CD4-positive, alpha-beta T cell treated with Interleukin-17A for 1 hour (primary cell): ENCODE measurements at places on chromosomes 12 and 14.
A peak's percentile ranks its signal among the peaks of the same experiment; 100 is the strongest.

DNA sequence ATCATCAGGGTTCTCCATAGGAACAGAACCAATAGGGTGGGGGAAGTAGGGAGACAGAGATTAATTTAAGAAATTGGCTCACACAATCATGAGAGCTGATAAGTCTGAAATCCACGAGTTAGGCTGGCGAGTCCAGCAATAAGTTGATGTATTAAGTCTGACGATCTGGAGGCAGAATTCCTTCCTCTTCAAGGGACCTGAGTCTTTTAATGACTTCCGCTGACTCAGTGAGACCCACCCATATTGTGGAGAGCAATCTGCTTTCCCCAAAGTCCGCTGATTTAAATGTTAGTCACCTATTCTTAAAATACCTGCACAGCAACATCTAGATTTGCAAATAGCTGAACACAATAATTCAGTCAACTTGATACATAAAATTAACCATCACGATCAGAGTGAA, 97.8 kb downstream of the SPTSSA start:
- no peak for DNase-seq

GRCh38 chr12:116547955-116548501, 11.2 kb upstream of the MAP1LC3B2 start:
- peak; percentile 9 for DNase-seq

DNA sequence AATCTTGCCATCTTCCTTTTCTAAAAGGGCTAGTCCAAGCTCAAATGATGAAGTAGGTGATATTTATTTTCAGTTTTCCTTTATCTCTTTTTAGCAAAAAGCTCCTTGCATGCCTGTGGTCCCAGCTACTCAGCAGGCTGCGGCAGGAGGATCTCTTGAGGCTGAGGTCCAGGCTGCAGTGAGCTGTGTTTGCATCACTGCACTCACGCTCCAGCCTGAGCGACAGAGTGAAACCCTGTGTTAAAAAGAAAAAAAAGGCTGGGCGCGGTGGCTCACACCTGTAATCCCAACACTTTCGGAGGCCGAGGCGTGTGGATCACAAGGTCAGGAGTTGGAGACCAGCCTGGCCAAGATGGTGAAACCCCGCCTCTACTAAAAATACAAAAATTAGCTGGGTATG, 5.0 kb downstream of the TMEM116 start:
- no peak for DNase-seq

DNA sequence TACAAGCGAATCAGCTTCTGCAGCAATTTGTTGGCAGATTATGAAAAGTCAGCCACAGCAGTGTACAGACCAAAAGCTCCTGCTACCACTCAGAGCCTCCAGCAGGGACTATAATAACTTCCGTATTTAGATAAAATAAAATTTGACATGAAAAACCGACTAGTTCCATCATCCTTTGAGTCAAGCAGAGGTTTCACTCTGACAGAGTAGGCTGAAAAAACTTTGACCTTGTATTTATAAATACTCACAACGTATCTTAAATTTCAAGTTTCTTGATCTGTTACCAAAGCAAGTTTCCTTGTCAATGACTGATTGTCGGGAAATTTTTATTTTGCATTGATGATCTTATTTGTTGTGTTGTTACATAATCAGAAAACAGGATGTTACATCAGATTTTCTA, 283.4 kb downstream of the DAD1 start:
- peak; percentile 16 for DNase-seq

DNA sequence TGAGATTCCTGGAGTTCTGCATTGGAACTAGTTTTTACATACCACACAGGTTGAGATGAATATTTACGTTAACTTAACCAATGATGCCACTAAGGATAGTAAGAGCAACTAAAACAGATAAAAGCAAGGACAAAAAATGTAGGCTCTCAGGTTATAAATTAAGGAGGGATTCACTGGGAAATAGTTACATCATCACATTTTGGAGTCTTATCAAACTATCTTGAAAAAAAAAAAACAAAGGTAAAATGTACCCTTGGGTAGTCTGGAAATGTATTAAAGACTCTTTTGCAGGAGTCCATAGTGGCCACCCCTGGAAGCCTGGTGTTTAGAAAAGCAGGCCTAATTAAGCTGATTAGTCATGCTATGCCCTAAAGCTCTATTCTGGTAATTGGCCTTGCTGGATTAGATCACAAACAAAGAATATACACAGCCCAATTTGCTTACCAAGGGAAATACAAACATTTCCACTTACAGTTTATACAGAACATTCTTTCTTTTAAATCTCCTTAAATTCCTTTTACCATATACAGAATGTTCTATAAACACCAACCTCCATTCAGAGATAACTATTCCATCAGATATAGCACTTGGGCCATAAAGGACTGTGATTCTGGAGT, 39.3 kb downstream of the SLC25A47 start:
- DNase-seq, result no peak

- no peak for DNase-seq
These were observed 290.3 kb downstream of the DPF3 start for GRCh38 chr14:72603639-72604038.

DNA sequence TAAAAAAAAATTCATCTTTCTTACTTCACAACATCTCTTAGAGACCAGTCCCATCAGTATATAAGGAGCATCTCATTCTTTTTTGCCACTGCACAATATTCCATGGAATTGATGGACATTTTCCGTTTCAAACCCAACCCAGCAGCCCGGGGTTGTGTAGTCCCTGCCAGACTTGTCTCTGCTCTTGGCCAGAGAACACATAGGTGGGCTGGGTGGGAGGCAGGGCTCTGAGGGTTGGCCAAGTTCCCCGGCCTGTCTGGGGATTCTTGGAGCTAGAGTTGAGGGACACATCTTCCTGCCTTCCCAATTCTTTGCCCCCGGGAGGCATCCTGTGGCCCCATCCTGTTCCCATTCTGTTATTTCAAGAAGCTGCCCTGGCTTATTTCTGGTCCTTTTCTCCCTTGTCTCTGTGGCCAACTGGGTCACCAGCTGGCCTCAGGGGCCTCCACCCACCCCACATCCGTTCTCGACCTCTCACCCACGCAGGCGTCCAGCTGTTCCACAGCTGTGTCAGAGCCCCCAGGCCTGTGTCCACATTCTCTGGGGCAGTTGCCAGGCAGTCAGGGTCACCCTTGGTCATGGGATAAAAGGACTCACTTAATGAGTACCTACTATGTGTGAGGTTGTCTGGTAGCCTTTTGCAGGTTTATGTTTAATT, 52.0 kb upstream of the CCDC63 start:
- no peak for DNase-seq

DNA sequence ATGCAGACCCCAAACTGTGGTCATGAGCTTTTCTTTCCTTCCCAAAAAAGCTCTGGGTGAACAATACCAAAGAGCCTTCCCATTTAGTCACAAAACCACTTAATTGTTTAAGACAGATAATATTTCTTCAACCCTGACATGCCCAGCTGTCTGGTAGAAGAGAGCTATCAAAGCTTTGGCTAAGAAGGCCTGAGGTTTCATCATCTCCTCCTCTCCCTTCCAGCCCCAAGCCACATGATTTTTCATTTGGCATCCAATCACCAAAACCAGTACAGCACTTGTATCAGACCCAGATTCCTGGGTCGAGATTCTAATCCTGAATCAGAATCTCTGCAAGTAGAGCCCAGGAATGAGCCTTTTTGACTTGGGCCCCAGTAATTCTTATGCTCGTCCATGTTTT, 199.6 kb upstream of the TMEM260 start:
- no peak for DNase-seq

GRCh38 chr12:24921251-24922038, 27.5 kb downstream of the BCAT1 start:
- no peak for DNase-seq

- no peak for DNase-seq
These were observed 7.5 kb upstream of the MANSC4 start for GRCh38 chr12:27787559-27787958.

- DNase-seq, result no peak
These were observed 24.9 kb upstream of the SPPL3 start for GRCh38 chr12:120928864-120929652.

DNA sequence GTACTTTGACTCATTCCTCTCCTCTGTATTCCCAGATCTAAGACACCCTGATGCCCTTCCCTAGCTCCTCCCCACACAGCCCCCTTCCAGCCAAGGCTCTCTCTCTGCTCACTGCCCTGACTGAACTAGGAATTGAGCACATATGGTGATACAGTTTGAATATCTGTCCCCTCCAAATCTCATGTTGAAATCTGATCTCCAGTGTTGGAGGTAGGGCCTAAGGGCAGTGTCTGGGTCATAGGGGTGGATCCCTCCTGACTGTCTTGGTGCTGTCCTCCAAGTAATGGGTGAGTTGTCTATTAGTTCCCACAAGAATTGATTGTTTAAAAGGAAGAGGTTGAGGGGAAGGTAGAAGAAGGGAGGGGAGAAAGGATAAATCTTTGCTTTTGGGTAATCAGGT, 17.4 kb downstream of the CMKLR1 start:
- no peak for DNase-seq

- no peak for DNase-seq
These were observed 59.8 kb downstream of the MIPOL1 start for GRCh38 chr14:37257501-37258070.

GRCh38 chr14:87217023-87217422, 776.0 kb downstream of the GALC start:
- no peak for DNase-seq

- DNase-seq, result no peak
These were observed 21.5 kb downstream of the ALDH2 start for GRCh38 chr12:111788178-111788654.

DNA sequence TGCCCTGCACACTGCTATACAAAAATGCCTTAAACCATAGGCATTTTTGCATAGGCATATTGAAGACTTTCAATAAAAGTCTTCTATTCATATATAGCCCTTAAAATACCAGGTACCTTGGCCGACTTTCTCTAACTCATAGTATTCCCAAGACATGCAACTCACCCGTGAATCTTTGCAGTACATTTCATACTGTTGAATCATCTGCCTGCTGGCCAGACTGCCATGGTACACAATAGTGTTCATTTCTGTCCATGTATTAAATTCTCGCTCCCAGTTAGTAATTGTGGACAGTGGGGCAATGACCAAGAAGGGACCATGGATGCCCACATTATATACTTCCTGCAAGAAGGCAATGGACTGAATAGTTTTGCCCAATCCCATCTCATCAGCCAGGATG, 24.3 kb upstream of the SUPT16H start:
- no peak for DNase-seq

- peak; percentile 77 for DNase-seq
These were observed 33.0 kb downstream of the CDKL1 start for GRCh38 chr14:50363714-50364111.

GRCh38 chr12:48379794-48380193, 29.1 kb upstream of the ZNF641 start:
- no peak for DNase-seq

- no peak for DNase-seq
These were observed 88.8 kb downstream of the SLC25A21 start for GRCh38 chr14:37083599-37083998.

GRCh38 chr12:130041983-130042812, 120.1 kb upstream of the FZD10 start:
- DNase-seq, result no peak

- DNase-seq, result no peak
These were observed 286.4 kb upstream of the PRKD1 start for GRCh38 chr14:30214014-30214413.

GRCh38 chr14:101084436-101084826, 180.9 kb upstream of the RTL1 start:
- no peak for DNase-seq

DNA sequence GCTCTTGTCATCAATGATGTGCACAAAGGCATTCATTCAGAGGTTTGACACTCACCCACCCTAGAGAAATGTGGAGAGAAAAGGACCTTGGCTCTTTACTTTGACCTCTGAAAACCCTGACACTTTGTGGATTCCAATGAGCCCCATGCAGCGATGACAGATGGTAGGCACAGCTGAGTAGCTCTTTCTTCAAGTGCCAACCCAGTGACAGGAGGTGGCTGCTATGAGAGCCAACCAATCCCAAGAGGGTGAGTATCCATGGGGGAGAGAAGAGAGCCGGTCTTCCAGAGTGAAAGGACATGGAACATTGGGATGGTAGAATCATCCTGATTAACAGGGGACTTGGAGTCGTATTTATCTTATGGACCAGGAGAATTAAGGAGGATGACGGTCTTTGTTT, 17.8 kb downstream of the SLC8A3 start:
- no peak for DNase-seq

GRCh38 chr12:131896811-131897270, 2.4 kb downstream of the ULK1 start:
- no peak for DNase-seq

DNA sequence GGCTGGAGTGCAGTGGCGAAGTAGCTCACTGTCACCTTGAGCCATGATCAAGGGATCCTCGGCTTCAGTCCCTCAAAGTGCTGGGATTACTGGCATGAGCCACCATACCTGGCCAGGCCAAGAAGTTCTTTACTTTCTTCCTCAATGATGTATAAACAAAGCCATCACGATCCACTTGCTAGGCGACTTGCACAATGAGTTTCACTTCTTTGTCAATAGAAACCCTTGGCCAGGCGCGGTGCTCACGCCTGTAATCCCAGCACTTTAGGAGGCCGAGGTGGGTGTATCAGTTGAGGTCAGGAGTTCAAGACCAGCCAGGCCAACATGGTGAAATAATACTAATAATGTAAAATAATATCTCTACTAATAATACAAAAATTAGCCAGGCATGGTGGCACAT, 14.4 kb upstream of the SPSB2 start:
- DNase-seq, result no peak

DNA sequence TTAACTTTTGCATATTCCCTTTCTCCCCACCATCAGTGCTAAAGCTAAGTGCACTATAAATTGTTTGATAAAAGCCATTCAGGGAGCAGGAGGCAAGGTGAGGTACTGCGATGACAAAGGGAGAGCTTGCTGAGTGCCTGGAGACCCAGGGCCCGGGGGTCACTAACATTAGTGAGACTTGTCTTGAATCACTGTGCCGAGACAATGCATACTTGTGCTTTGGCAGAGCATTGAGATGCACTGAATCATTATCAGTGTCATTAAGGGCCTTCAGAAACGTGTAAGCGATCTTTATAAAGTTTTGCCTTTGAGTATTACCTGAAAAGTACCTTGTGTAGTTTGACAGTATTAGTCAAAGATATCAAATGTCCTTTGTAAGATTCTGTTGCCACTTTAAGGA, 447.5 kb downstream of the PCNX1 start:
- DNase-seq, result no peak

DNA sequence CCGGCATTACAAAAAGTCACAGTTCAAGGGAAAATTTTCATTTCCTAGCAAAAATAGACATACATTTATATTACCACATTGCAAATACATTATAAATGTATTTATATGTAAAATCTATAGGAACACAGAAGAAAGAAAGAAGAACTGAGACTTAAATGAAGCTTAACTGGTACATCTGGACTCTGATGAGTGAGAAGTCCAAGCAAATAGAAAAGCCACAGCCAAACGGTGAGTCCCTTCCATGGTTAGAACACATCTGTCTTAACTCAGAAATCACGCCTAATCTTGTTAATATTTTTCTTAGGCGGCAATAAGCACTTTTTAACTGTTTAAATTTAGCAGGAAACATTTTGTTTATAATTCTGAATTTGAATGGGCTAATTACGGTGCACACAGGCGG, 9.4 kb upstream of the KLRB1 start:
- no peak for DNase-seq

DNA sequence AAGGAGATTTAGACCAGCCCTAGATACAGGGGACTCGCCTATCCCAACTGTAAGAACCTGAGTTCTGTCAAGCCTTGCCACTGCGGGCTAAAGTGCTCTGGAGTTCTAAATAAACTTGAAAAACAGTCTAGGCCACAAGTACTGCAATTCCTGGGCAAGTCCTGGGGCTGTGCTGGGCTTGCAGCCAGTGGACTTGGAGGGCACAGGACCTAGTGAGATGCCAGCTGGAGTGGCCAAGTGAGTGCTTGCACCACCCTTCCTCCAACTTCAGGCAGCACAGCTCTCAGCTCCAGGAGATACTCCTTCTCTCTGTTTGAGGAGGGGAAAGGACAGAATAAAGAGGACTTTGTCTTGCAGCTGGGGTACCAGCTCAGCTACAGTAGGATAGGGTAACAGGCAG, 307.6 kb upstream of the FBXO33 start:
- DNase-seq, result no peak
